ENCODE measurements at places on chromosomes 2 and 18.

DNA sequence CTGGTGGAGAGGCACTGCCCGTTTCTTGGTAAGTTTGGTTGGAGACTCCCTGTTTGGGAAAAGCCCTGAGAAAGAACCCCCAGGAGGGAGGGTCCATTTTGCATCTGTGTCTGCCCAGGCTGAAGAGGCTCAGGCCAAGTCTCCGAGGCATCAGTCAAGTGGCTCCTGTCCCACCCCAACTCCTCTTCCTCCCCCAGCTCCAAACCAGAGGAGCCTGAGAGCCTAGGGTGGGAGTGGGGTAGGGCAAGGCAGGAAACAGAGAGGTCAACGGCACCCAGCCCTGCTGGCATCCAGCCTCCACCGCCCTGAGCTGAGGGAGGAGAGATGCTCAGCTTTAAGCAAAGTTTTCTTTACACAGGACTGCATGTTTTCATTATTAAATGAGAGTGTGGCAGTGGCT lies 38.2 kb downstream of the CYP27C1 start:
- DNase-seq, result no peak

- DNase-seq, result no peak
Measured at GRCh38 chr2:233424154-233424951, 70.1 kb downstream of the DGKD start.

- DNase-seq, result peak; percentile 18
Measured at GRCh38 chr2:236309669-236310029, 45.4 kb upstream of the ASB18 start.

GRCh38 chr2:100875516-100876230 lies 55.7 kb downstream of the NPAS2 start:
- peak; percentile 48 for DNase-seq
